ENCODE measurements at places on chromosomes 4 and X.

DNA sequence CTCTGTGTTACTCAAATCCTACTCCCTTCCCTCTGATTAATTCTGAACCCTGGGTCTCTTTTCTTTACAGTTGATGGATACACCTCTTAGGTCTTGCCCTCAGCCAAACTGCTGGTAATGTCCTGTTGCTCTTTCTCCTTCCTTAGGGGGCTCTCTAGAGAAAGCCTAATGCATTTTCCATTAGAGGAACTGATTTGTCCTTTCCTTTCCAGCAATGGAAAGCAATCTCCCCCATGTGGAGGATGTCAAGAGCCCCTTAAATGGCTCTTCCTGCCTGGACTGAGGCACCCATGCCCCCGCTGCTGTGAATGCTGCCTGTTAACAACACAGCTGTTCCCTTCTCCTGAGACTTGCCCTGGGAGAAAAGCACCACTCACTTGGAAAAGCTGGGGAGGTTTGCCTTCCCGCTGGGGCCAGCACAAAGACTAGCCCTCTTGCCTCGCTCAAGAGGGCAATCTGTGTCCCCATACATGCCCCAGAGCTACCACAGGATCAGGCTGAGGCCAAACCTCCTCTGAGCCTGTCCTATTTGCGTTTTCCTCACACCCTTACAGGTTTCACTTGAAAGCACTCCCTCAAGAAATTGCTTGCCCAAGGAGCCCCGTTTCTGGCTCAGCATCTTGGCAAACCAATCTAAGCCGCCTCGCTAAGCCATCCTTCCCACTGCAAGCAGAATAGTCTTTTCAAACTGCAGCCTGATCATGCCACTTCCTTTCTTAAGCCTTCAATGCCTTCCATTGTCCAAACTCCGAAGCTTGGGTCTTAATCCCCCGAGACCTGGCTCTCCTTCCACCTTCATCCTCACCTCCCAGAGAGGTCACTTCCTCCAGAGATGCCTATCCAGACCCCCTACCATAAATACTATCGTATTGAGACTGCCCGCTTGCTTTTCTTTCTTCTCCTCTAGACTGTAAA is 23.2 kb upstream of the SMIM20 start:
- DNase-seq = no peak

- DNase-seq = no peak
These were observed 58.5 kb upstream of the PRDM8 start for GRCh38 chr4:80138551-80139538.

DNA sequence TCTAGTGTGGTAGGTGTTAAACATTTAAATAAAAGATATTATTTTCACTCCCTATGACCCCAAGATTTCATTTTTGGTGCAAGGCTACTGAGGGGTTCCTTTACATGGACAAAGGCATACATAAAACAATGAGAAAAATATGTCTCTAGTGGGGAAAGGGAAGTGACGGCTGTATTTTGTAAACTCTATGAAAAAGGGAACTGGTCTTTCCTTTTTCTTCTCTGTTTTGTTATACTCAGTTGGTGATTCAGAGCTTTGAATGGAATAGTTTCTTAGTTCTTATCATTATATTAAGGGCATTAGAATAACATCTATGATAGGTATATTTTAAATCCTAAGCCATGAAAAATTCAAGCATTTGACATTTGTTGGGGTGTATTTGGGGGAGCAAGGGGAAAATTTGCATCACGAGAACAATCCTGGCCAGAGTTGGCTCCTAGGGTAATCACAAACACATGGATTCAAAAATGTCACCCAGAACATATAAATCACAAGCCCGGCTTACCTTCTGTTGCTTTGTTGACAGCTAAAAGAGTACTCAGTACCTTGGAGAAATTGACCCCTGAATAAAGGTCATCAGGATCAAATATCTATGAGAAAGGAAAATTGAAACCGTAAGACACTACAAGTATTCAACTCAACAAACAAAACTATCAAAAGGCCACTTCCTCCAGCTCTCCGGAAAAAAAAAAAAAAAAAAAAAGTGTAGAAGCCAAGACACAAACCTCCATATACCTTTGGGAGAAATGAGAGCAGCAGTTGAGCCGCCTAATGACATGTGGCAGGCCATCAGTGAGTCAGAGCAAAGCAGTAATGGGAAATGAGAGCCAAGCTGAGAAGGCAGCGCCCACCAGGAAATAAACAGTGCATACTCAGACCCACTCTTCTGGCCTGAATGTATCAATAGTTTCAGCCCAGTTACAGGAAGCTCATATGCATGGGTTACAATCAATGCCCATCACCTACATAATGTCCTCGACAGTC is 33.4 kb downstream of the ARHGEF6 start:
- no peak for DNase-seq

DNA sequence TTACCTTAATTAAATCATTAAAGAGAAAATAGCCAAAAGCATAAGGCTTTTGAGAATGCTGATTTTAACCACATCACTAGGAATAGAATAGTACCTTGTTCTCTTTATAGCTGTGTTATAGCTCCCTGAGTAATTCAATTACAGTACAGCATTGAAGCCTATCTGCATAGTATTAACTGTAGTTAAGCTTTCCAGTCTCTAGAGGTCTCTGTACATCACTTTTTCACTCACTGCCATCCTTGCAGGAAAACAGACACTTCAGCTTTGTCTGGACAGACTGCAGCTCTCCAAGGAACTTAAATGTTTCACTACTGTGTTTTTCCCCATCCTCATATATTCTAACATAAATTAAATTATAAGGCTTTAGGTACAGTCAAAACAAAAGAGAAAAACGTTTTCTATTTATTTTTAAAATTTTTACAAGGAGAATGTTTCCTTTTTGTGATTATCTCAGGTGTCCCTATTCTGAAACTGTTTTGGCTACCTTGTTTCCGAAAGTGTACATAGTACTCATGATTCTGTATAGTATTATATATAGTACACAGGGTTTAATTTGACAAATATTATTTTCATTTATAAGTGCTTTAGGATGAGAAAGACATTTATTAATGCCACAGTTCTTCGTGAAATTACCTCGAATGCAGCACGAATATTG is 407.9 kb downstream of the PCDH18 start:
- DNase-seq = no peak

- no peak for DNase-seq
These were observed 1757.3 kb downstream of the PCDH7 start for GRCh38 chr4:32477518-32477917.

- no peak for DNase-seq
These were observed 412.3 kb downstream of the PDGFC start for GRCh38 chr4:156559346-156559745.

DNA sequence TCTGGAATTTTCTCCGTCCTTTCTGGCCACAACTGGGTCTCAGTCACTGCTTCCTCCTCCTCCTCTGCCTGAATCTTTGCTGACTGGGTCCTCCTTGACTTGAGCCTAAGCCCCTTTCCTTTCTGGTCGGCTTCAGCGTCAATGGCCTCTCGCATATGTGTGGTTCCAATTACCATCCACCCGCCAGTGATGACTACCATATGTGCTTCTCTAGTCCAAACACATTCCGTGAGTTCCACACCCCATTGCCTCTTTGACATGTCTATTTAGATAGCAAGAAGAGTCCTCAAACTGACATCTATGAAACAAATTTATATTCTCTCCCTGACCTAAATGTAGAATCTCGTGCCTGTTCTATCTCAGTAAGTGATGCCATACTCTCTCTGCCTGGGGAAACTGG is 19.8 kb downstream of the MXRA5 start:
- DNase-seq = no peak

- no peak for DNase-seq
These were observed 1.6 kb downstream of the APBB2 start for GRCh38 chr4:41212616-41213203.

DNA sequence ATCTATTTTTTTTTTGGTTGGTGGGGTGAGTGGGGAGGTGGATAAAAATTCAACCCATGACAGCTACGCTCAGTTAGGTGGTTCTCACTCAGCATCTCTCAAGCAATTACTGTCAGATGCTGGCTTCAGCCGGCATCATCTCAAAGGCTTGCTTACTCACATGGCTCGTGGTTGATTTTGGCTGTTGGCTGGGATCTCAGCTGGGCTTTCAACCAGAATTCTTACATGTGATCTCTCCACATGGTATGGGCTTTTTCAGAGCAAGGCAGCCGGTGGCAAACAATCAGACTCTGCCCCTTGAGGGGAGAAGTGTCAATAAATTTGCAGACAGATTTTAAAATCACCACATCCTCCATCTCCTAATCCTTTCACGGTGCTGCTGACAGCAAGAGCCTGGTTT is 47.2 kb downstream of the SLC34A2 start:
- DNase-seq = no peak

- no peak for DNase-seq
These were observed 50.4 kb upstream of the ARX start for GRCh38 chrX:25066131-25066530.

DNA sequence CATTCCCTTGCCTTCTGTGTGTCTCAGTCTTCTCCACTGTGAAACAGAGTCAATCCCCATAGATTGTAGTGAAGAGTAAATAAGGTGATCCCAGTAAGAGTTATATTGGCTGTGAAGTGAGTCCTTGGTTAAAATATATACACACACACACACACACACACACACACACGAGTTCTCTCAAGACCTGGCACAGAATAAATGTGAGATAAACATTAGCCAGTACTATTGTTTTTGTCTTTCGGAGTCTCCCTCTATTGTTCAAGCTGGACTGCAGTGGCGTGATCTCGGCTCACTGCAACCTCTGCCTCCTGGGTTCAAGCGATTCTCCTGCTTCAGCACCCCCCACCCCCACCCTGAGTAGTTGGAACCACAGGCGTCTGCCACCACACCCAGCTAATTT is 44.8 kb upstream of the FAM156A start:
- no peak for DNase-seq

GRCh38 chr4:7280926-7281690 is 88.8 kb downstream of the SORCS2 start:
- DNase-seq = no peak

DNA sequence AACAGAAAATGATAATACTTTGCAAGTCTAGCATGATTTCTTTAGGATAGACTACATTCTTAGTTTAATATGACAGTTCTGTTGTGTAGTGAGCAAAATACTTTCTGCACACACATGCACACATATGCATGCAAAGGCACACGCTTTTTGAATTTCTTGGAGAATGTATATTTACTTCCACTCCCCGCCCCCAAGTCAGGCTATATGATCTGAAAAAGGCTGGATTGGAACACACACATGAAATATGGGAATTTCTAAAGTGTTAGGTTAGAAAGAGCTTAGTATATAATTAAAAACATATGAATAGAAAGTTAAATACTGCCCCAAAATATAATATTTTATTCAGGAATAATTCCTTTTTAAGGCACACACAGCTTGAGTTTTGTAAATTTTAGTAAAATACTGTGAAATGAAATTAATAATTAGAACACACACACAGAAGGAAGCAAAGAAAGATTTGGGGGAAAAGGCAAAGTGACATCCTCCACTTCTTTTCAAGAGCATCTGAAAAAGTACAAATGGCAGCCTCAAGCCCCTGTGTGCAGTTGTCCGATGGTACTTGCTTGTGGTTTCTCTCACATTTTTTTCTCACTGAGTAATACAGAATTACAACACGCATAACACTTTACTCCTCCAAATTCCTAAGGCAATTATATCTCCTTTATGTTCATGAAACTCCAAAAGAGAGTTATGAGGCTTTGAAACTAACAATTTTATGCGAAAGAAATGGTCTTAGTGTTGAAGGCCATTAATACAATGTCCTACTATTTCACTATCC is 228.9 kb upstream of the ETNPPL start:
- DNase-seq = no peak

DNA sequence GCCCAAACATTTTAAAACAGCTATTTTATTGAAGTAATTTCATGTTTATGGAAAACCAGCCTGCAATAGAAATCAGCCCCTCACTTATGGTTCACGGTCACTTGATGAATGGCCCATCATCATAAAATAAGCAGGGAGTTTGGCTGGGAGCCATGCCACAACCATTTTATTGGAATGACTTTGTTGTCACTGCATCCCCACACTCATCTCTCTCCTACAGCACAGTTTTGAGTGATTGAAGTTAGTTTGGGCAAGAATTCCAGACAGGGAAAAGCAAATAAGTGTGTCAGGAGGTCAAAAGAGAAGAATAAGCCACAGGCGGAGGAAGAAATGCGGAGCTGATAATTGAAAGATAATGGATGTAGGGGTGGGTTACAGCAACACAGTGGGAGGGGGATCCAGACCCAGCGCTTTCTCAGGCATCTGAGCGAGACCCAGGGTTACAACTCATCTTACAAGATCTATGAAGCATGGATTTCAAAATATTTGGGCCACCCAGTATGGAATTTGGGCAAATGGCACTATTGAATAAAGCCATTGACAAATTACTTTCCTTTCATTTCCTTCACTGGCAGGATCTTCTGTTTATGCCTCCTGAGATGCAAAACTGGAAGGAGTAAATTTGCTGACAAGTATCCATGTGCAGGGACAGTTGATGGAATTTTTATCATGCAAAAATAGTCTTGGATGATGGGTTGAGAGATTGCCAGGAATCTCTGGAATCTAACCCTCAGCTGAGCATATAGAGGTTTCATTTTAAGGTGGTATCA is 100.8 kb downstream of the SHROOM3 start:
- DNase-seq = no peak

GRCh38 chrX:123803331-123803983 is 56.4 kb upstream of the XIAP start:
- DNase-seq = no peak

GRCh38 chr4:88522702-88523324 is 763 bp downstream of the PYURF start:
- DNase-seq = no peak

DNA sequence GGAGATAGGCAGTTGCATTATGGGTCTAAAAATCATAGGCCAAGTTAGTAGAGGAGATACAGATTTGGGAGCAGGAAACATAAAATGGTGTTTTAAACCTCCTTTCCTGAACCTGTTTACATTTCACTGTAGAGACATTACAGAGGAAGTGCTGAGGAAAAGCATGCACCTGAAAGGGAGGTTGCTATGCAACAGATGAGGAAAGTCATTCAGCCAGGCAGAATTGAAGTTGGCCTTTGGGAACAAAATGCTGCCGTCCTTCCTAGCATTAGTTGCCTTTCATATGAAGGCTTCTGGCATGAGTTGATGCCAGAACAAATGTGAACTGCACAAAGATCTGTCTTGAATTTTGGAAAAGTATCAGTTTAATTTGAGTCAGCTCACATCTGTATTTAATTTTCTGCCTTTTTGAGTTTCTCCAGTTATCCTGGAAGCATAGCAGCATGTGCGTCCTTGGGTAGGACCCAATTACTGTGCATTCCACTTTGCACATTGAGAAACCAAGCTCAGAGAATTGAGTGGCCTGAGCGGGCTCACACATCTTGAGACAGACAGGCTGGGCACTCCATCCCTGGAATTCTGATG is 38.2 kb downstream of the MAGED1 start:
- no peak for DNase-seq

DNA sequence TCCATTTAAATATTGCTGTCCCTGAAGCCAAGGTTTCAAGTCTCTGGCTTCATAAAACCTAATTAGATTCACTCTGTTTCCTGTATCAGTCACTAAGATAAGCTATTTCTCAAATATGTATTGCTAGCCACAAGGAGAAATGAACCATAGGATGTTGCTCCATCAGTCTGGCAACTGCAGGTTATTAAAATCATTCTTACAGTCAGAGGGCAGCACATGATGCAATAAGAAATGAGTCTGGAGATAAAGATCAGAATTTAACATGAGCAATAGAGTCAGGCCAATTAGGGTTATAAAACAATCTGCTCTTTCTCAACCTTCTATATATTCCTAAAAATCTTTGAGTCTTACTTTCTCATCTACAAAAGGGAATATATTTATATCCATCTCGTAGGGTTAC is 7.2 kb downstream of the PRKG2 start:
- no peak for DNase-seq

- DNase-seq = no peak
These were observed 16.8 kb downstream of the BANK1 start for GRCh38 chr4:101807351-101807750.

GRCh38 chr4:147940171-147940570 is 208.3 kb downstream of the ARHGAP10 start:
- DNase-seq = no peak

Measured in GM18507 (cell line).